Stomach (tissue), 19 donors: ENCODE measurements at places on chromosomes 1 and 21. TPM values are rescaled to one million over a fixed set of nuclear protein-coding genes. Genes with fewer than 3 reads are reported as not detected.

DNA sequence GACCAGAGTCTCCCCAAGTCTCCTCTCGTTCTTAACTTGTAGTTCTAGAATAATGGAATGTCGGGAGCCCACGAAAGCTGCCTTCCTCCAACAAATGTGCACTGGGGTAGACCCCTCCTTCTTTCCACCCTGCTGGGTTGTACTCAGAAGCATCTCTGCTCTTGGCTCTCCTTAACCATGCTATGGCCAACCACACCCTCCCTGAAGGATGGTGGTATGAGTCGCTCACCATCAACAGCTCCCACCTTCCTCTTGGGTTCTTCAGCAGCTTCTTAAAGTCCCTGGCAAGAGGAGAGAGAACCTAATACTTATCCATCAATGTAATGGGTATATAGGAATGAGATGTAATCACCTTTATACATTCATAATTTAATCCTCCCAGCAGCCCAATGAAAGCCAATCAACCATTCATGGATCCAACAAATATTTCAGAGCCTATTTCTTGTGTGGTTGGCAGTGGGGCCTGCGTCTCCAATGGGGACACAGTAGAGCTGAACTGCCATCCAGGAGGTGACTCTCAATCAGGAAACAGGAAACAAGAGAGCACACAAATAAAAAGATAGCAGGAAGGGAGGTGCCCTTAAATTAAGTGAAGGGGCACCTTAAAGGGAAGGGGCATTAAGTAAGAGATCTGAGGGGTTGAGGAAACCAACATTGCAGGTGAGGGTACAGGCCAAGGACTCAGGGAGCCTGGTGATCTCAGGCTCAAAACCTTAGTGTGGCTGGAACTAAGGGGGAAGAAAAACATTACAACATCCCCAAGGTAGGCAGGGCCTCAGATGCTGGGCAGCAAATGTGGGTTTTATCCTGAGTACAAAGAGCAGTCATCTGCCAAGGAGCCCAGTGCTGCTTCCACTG lies 64.4 kb upstream of the ETS2 start:
- no peak for DNase-seq

DNA sequence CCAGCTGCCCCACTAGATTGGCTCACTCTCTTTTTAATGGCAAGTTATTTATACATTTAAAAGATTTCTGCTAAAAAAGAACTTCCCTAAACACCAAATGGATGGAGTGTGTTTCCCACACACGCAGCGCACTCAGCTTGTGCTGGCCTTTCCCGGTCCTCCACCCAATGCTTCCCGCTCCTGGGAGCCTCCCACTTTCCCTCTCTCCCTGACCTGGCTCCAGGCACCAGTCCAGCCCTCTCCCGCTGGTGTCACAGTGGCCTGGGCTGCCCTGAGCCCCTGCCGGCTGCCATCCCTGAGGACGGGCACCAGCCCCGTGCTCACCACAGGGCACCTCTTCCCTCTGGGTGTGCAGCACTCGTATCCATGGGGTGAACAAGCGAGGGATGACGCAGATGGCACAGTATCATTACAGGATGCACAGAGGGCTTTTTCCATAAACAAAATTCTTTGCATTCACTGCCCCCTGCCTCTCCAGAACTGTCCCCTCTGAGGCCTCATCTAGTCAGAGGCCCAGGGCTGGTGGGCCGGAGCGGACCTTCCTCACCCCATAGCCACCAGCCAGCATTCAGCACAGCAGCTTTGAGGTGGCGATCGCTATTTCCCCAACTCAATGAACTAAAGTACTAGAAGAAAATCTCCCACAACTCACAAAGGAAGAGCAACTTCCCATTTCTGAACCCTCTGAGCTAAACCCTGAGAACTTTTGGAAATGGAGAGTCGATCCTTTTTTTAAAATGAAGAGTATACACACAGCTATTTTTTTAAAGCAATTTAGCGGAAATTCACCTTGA lies 68.5 kb downstream of the SLC37A1 start:
- DNase-seq, result peak; percentile 38

- DNase-seq, result no peak
Observed at GRCh38 chr1:51093581-51093980, 8.4 kb upstream of the C1orf185 start.

- no peak for DNase-seq
Observed at GRCh38 chr1:229907884-229908638, 159.0 kb upstream of the GALNT2 start.

DNA sequence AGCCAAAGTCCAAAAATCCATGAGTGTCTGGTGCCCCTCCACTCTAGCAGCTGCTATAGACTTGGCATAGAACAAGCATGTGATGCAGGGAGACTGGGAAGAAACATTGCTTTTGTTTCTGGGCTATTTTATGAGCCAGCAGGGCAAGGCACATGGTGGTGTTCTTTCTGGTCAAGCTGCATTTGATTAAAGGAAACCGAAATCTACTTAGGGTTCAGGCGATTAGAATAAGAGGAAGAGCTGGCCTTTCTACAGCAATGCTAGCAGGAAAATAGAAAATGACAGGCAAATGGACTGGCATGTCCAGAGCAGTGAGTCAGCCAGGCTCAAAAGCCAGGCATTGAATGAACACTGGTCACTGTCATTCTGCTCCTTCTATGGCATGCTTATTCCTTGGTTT lies 28.5 kb upstream of the ARHGAP29 start:
- DNase-seq, result no peak

DNA sequence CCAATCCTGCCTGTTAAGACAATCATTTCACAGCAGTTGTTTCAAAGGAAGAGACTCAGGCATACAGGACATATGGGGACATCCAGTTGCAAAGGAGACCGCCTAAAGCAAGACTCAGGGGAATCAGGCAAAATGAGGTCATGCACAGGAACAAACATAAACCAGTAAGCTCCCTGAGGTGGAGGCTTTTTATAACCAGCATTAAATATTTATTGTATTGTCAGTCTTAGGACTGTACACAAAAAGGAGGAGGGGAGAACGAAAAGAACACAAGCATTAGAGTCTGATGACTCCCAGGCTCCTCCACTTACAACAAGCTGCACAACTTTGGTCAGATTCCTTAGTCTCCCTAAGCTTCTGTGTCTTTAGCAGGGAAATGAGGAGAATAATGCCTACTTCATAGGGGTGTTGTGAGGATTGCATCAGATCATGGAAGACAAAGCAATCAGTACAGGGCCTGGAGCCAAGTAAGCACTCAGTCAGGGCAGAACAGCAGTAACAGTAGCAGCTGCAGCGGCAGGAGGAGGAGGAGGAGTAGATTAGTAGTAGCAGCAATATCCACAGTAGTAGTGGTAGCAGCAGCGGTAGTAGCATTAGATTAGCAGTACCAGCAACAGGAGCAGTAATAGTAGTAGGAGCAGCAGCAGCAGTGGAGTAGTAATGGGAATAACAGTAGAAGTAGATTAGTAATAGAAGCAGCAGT lies 54.2 kb upstream of the SPATA6 start:
- DNase-seq, result peak; percentile 79

The TNFAIP8L2 gene
- 19.4 TPM for total RNA-seq

The GJB5 gene
- total RNA-seq, result not detected
